ENCODE measurements at places on chromosomes 4 and X.

- no peak for DNase-seq
These were observed 211.3 kb downstream of the TENM3 start for GRCh38 chr4:182454440-182455013.

DNA sequence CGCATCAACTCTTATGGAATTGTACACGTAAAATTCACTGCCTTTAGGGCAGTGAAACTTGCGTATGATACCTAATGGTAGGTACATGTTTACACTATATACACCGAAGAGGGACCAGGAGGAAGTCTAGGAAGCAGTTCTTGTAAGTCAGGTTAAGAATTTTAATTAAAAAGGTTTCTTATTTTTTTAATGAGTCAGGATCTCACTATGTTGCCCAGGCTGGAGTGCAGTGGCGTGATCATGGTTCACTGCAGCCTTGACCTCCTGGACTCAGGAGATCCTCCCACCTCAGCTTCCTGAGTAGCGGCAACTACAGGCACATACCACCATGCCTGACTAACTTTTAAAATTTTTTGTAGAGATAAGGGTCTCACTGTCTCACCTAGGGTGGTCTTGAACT, 6.6 kb downstream of the NUDT9 start:
- DNase-seq: no peak

DNA sequence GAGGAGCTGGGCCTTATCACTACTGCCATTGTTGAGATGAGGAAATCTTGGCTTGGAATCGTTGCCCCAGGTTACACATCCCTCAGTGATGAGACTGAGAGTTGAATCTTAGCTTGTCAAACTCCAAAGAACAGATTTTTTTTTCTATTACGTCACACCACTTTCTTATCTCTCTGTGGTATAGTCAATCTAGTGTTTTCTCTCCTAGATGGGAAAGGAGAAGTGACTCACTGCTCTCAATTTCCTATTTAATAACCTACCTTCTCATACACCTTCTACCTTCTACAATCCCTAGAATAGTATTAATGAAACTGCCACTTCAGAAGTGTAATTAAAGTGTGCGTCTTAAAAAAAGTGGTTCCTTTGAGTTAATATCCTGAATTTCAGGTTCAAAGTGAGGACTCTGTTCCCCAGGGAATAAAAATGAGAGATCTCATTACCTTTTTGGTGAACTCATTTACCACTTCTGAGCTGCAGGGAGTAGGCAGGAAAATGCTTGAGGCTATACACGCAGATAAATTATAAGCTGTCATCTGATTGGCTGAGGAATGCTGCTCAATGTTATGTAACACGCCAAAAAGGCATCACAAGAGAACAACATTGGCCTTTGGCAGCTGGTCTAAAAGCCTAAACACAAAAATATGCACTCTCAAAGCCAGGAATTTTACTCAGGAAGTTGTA, 59.3 kb downstream of the MAD2L1 start:
- no peak for DNase-seq

- no peak for DNase-seq
These were observed 46.4 kb downstream of the ACOX3 start for GRCh38 chr4:8394061-8394519.

DNA sequence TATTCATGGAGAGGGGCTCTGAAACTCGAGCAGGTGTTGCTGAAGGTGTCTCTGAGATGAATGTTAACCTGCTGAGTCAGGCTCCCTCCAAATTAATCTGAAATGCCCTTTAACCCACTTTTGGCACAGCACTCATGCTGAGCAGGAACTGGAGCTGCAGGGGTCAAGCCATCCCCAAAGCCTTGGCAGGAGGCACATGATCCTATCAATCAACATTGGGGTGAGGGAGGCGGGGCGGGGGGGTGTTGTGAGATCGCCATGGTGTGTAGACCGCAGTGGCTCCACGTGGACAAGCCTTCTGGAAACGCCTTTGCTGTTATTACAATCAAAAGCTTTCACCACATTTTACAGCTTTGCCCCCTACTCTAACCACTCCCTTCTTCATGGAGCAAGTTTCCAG, 16.5 kb downstream of the ENPP6 start:
- DNase-seq: no peak

- no peak for DNase-seq
These were observed 583.7 kb downstream of the TRIML1 start for GRCh38 chr4:188722911-188723310.

Measured in stimulated activated CD4-positive, alpha-beta T cell treated with anti-CD3 and anti-CD28 coated beads, TNF-alpha, amount 100 ng/mL, for 24 hours (primary cell).